ENCODE measurements at places on chromosomes 2 and 18. TPM values are rescaled to one million over a fixed set of nuclear protein-coding genes. Genes with fewer than 3 reads are reported as not detected.

GRCh38 chr2:223908304-223908998 lies 36.7 kb downstream of the WDFY1 start:
- DNase-seq = no peak
- H3K27me3 ChIP-seq = no peaks in the 10 kb centered on the region
- H3K36me3 ChIP-seq = peaks cover 9% of the 10 kb centered on the region
- no peak overlapping the region for H3K4me3 ChIP-seq
- H3K4me1 ChIP-seq = no peaks in the 10 kb centered on the region

Gene KIF3C
- total RNA-seq = 12.8 TPM

Gene SH3YL1
- 28.6 TPM for total RNA-seq

- DNase-seq = no peak
- no peaks in the 10 kb centered on the region for H3K36me3 ChIP-seq
- H3K4me1 ChIP-seq = no peaks in the 10 kb centered on the region
- H3K4me3 ChIP-seq = no peak overlapping the region
These were observed 64.3 kb downstream of the ACKR3 start for GRCh38 chr2:236633775-236634560.

DNA sequence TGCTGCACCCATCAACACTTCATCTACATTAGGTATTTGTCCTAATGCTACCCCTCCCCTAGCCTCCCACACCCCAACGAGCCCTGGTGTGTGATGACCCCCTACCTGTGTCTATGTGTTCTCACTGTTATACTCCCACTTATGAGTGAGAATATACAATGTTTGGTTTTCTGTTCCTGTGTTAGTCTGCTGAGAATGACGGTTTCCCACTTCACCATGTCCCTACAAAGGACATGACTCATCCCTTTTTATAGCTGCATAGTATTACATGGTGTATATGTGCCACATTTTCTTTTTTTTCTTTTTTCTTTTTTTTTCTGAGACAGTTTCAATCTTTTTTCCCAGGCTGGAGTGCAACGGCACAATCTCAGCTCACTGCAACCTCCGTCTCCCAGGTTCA lies 284.1 kb upstream of the CYP26B1 start:
- H3K27me3 ChIP-seq = no peaks in the 10 kb centered on the region
- peak; percentile 46 for DNase-seq
- H3K27ac ChIP-seq = no peak overlapping the region
- H3K36me3 ChIP-seq = no peaks in the 10 kb centered on the region
- no peak overlapping the region for H3K4me3 ChIP-seq
- no peaks in the 10 kb centered on the region for H3K4me1 ChIP-seq

DNA sequence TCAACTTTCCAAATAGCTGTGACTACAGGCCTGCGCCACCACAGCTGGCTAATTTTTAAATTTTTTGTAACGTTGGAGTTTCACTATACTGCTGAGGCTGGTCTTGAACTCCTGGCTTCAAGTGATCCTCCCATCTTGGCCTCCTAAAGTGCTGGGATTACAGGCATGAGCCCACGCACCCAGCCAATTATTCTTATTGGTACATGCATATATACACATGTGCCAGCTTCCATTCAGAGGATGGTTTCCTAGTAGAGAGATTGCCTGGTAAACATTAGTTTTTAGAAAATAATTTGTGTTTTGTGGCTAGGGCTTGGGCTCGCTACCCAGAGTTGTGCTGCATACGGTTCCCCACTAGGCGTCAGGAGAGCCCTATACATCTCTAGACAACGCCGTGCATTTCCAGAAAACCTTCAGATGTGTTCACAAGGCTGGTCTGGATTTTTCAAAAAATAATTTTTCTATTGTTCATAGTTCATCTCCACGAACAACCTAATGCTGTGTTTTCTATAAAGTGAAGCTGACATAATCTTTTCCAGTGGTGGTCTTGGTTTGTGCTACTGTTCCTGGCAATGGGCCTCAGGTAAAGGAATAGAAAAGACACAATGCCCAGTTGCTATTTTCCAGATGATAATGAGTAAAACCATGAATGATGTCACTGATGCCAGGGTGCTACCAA lies 14.6 kb upstream of the AFG3L2 start:
- no peaks in the 10 kb centered on the region for H3K36me3 ChIP-seq
- no peak overlapping the region for H3K27ac ChIP-seq
- H3K4me1 ChIP-seq = peaks cover 28% of the 10 kb centered on the region
- H3K27me3 ChIP-seq = no peaks in the 10 kb centered on the region

Gene VIL1
- total RNA-seq = 0.26 TPM

- H3K36me3 ChIP-seq = no peaks in the 10 kb centered on the region
- DNase-seq = no peak
- H3K27ac ChIP-seq = no peak overlapping the region
- H3K27me3 ChIP-seq = no peaks in the 10 kb centered on the region
These were observed 52.0 kb downstream of the FBXO36 start for GRCh38 chr2:229974266-229974665.

- no peak overlapping the region for H3K27ac ChIP-seq
- no peaks in the 10 kb centered on the region for H3K27me3 ChIP-seq
- H3K4me1 ChIP-seq = peaks cover 6% of the 10 kb centered on the region
- no peaks in the 10 kb centered on the region for H3K36me3 ChIP-seq
- DNase-seq = no peak
These were observed 86.8 kb downstream of the CLIP4 start for GRCh38 chr2:29201979-29202378.

Gene ITPRIPL1
- not detected for total RNA-seq

DNA sequence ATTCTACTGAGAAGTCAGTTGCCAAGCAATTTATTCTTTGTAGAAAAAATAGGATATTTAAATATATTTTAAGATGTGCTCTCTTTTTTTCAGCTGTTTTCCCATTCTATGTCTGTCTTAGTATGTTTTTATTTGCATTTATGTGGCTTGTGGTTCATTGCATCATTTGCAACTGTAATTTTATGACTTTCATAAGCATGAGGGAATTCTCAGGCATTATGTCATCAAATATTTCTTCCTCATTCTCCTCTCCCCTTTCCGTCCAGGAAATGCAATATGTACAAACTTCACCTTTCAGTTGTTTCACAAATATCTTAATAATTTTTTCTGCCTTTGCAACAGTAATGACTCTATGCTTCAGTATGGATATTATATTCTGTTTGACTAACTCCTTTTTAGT lies 560.2 kb upstream of the LRATD1 start:
- H3K27me3 ChIP-seq = no peaks in the 10 kb centered on the region
- H3K36me3 ChIP-seq = no peaks in the 10 kb centered on the region
- peak; percentile 32 for DNase-seq
- H3K4me3 ChIP-seq = no peak overlapping the region

GRCh38 chr2:203934041-203934492 lies 2.5 kb upstream of the ICOS start:
- no peaks in the 10 kb centered on the region for H3K27me3 ChIP-seq
- no peaks in the 10 kb centered on the region for H3K4me1 ChIP-seq
- no peak for DNase-seq
- no peaks in the 10 kb centered on the region for H3K36me3 ChIP-seq
- no peak overlapping the region for H3K27ac ChIP-seq
